Activated CD4-positive, alpha-beta T cell treated with anti-CD3 and anti-CD28 coated beads for 4 hours (primary cell): ENCODE measurements at places on chromosomes 1 and 21.

GRCh38 chr1:55916481-55916880, 662.9 kb downstream of the PLPP3 start:
- no peak for DNase-seq

- DNase-seq = no peak
Measured at GRCh38 chr1:236059011-236059410, 5.9 kb downstream of the NID1 start.

- no peak for DNase-seq
Measured at GRCh38 chr1:170131984-170132383, 13.8 kb upstream of the NTMT2 start.

DNA sequence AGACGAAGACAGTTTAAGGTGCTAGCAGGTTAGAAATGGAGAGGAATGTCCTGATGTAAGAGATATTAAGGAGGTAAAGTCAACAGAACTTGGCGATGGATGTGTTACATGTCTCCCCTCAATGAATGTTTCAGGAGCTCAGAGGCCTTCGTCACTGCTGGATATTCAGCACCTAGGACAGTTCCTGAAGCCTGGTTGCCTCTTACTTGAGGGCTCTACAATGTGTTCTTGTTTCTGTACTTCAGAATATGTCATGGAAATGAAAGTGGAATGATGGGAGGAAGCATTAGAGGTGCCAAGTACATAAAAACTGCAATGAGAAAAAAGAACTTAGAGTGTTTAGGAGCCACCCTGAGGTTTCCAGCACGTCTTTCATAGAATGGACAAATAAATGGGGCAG, 17.7 kb downstream of the TNR start:
- DNase-seq = no peak

GRCh38 chr1:41533731-41534080, 49.2 kb upstream of the EDN2 start:
- DNase-seq = no peak

GRCh38 chr1:110424699-110425611, 17.5 kb upstream of the LAMTOR5 start:
- no peak for DNase-seq

DNA sequence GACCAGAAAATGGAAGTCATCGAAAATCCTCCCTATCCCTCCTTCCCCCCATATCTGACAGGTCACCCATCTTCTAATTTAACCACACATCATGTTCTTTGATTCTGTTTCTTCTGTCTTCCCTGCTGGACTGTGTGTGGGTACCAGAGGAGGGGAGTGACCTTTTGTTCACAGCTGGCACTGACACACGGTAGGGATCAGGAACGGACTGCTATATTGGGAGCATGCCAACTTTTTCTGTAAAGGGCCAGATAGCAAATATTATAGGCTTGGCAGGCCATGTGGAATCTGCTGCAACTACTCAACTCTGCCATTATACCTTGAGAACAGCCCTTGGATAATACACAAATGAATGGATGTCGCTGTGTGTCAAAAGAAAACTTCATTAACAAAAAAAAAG, 7.5 kb upstream of the TOMM20 start:
- no peak for DNase-seq

GRCh38 chr1:231576804-231577718, 48.6 kb downstream of the TSNAX start:
- no peak for DNase-seq

- no peak for DNase-seq
Measured at GRCh38 chr1:39420493-39420892, 70.9 kb upstream of the BMP8A start.

DNA sequence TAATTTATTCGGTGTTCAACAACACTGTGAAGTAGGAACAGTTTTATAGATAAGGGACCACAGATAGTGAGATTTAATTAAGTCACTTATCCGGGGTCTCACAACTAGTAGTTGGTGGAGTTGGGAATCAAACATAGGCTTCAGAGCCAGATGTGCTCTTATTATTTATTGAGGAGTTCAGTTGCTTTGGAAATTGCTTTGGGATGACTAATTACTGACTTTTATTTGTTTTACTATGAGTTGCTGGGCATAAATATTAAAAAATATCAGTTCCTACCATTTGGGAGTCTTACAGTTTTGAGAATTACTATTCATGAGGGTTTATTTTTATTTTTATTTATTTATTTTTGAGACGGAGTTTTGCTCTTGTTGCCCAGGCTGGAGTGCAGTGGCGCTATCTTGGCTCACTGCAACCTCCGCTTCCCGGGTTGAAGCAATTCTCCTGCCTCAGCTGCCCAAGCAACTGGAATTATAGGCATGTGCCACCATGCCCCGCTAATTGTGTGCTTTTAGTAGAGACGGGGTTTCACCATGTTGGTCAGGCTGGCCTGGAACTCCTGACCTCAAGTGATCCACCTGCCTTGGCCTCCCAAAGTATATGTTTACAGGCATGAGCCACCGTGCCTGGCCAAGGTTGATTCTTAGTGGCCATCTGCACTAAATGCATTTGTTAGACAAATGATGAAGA, 27.7 kb downstream of the THRAP3 start:
- DNase-seq = no peak

- DNase-seq = no peak
Measured at GRCh38 chr1:85216697-85217096, 15.9 kb upstream of the SYDE2 start.

DNA sequence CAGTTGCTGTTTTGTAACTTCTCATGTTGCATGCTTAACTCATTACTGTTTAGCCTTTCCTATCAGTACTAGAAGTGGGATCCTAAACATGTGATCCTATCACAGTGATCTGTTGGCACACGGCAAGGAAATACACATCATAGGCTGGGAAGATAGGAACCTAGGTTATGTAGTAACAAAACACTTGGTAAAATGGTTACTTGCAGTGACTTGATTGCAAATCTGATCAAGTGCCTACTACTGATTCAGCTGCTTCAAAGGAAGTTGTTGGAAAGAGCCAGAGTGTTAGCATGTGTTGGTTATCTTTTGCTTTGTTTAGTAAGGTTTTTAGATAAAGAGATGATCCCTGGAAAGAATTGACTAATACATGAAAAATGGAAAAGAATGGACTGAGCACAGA, 8.9 kb upstream of the VASH2 start:
- DNase-seq = no peak

GRCh38 chr1:93414749-93415148, 33.2 kb upstream of the FNBP1L start:
- no peak for DNase-seq

DNA sequence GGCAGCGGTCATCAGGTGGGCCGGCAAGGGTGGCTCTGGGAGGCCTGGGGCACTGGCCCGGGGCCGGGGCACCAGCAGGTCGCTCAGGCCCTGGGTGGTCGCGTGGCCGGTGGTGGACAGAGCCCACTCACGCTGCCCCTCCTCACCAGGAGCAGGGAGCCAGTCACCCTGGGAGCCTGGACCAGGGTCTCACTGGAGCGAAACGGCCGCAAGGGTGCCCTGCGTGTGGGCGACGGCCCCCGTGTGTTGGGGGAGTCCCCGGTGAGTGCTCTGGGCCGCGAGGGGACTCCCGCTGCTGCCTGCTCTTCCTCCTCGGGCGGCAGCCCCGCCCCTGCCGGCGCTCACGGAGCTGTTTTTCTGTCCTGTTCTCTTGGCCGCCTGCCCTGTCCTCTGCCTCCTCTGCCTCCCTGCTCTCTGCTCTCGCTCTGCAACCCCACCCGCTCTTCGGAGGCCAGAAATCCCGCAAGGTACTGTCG, 23.5 kb downstream of the RNF223 start:
- no peak for DNase-seq

DNA sequence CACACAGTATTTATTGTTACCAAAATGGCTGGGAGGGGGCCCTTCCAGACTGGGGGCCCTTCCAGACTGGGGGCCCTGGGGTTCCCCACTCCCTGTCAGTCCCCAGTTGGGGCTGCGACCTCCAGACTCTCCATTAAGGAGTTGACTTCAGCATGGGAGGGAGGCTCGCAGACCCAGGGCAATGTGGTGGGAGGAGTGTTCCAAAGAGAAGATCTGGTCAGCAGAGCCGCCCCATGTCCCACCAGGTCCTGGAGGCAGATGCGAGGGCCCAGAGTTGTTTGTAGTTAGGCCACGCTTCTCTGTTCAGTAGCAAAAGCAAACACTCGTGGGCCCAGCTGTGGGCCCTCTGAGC, 285.5 kb downstream of the LRRC40 start:
- DNase-seq = no peak

DNA sequence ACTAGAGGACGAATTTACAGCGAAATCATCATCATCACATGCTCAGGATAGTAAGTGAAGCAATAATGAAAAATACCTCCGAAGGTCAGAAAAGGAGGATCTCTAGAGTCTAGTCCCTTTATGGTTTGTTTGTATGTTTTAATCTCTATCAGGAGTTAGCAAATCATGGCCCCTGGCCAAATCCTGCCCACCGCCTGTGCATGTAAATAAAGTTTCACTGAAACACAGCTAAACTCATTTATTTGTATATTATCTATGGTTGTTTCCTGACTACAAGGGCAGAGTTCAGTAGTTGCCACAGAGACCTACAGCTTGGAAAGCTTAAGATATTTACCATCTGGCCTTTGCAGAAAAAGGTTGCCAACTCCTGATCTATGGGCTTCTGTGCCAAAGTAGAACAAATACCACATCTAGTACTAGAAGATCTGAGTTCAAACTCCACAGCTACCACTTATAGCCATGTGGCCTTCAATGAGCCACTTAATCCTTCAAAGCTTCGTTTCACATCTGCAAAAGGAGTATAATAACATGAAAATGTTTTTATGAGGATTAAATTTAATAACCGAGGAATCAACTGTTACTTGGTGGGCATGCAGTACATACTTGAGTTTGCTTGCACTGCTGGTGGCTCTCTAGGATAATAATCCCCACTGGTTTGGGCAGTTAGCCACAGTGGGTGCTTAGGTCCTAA, 94.0 kb upstream of the KIF26B start:
- no peak for DNase-seq

- no peak for DNase-seq
Measured at GRCh38 chr1:22860883-22861385, 111.7 kb downstream of the LACTBL1 start.

DNA sequence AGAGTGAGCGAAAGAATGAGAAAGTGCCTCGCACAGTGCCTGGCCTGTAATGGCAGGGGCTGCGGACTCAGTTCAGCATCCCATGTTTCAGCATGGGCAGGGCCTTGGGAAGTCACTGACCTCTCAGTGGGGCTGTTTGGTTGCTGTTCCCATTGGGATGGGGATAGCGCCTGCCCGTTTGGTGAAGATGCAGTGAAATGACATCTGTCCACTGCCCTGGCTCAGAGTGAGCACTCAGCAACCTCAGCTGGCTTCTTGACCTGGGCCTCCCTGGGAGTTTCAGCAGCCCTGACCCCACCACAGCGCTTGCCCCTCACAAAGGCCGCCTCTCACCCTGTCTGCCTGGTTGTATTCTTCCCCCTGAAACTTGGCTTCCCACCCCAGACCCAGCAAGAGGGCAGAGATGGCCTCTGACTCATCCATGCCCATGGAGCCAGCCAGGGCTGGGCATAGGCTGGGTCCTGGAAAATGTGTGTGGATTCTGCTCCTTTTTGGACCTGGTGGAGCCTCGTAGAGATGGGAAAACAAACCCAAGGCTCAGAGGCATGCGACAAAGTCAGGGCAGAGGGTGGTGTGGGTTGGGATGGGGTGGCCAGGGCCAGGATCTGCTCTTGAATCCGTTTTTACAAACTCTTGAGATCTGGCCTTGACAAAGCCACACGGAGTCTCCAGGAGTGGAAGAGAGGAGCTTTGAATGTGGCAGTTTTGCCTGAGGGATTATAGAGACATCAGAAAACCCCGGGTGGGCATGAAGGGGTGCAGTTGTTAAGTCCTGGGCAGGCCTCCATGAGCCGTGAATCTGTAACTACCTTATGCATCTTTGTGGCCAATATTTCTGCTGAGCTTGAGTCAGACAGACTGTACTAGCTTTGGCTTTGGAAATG, 1.2 kb downstream of the XKR8 start:
- no peak for DNase-seq

DNA sequence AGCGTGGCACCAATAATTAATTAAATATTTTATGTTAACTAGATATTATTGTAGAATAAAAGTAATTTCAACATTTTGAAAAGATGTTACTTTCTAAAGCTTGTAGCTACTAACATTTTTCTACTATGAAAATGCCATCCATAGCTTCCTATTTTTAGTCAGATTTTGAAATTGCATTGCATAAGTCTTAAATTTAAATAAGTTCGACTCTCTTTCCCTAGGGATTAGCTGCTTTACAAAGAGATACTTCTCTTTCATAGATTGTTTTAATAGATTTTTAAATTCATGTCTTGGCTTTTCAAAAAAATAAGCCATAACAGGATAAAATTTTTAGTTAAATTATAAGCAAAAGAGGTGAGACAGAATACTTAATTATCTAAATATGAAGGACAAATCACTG, 1279.6 kb downstream of the KCNT2 start:
- DNase-seq = no peak

- no peak for DNase-seq
Measured at GRCh38 chr1:10539411-10540043, 64.8 kb downstream of the PEX14 start.

GRCh38 chr1:204735042-204735441, 49.5 kb upstream of the LRRN2 start:
- DNase-seq = no peak

DNA sequence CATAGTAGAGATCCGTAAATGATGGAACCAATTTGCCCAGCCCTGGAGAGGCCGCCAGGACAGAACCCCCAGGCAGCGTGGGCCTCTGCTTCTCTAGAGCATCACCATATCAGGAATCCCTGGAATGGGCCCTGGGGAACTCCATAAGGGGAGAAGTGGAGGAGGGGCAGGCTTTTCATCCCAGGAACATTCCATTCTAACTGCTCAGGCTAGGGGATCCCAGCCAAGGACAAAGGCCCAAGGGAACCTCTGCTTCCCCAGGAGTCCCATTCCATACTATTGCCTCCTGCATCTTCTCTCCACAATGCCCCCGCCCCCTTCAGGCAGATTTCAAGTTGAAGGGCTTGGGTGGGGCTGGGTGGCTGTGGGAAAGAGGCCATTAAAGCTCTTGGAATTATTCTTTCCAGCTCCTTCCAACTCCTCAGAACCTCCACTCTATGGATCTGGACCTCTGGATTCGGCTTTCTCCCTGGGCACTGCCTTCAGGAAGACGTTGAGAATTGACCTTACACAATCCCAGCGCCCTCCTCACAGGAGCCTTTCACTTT, 6.0 kb downstream of the TRNP1 start:
- DNase-seq = no peak

GRCh38 chr1:94579876-94580294, 38.3 kb upstream of the F3 start:
- no peak for DNase-seq

GRCh38 chr1:99751877-99752504, 14.4 kb downstream of the FRRS1 start:
- DNase-seq = no peak
